ENCODE measurements at places on chromosomes 1 and 21. TPM values are rescaled to one million over a fixed set of nuclear protein-coding genes. Genes with fewer than 3 reads are reported as not detected.
A peak's percentile ranks its signal among the peaks of the same experiment; 100 is the strongest.

TEX38 gene
- not detected for total RNA-seq

C1QA gene
- total RNA-seq = 95.9 TPM

ARHGAP30 gene
- total RNA-seq = 10.0 TPM

DNA sequence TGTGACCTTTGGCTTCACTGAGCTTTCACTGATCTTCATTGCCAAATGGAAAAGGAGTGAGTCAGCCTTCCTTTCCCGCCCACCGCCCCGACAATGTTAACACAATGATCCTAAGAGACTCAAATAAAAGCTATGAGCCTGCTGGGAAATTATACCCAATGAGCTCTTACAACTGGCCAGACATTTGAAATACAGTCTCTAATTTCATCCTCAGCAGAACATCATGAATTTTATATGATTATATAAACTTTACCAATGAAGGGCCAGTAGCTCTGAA is 252.5 kb downstream of the SIPA1L2 start:
- peak; percentile 67 for DNase-seq

- DNase-seq = no peak
Observed at GRCh38 chr1:117009132-117009531, 7.6 kb downstream of the CD101 start.

DNA sequence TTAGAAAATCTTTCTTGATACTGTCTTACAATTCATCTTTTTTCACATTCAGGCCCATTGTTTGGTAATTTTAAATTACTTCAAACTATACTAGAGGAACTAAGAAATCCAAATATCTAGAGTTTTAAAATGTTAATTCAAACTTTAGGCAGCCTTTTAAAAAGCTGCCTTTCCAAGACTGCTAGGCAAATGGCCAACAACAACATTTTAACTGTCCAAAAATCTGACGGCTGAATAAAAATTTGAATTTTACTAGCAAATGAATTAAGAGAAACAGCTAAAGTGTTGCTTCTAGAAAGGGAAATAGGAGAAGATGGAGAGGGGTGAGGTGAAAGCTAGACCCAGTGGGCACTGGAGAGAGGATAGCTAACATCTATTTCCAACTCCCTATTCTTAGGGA is 17.2 kb downstream of the DPYD start:
- no peak for DNase-seq

GRCh38 chr21:39182484-39183271 is 573 bp downstream of the PSMG1 start:
- DNase-seq = no peak

Data from left cardiac atrium (tissue), 4 donors.